ENCODE measurements at places on chromosomes 1 and 21.

DNA sequence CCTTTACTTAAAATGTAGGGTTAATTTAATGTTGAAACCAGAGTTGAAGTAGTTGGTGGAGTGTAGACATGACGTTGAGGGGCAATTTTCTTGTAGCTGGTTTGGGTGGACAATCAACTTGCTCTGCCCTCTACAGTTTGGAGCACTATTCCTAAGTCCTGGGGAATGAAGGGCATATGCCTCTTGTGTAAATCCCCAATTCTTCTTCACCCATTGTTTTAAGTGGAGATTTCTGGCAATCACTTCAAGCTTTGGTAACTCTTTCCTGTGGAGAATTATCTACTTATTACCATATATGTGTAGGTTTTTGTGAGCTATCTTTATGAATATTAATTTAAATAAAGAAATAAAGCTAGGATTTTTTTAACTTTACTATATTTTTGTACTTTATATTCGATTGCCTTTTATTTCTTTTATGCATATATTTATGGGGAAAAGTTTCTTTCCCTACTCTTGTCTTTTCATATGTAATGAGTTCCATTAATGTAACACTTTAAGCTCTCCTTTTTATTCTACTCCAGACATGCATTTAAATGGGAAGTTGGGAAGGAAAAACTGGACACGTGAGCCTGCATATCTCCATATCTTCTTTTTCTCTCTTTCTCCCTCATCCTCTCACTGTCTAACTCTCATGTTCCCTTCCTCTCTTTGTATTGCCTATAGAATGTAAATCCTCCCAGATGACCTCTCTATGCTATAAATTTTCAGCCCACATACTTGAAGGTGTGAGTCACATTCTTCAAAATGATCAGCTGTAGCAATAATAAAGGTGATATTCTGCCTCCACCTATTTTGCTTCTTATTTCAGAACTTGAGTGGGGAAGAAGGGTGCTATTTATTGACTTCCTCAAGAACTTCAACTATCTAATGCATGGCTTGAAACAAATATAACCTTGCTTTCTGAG is 276.7 kb downstream of the PTPRC start:
- DNase-seq: no peak

GRCh38 chr1:2234762-2235113 is 6.6 kb downstream of the SKI start:
- no peak for DNase-seq

DNA sequence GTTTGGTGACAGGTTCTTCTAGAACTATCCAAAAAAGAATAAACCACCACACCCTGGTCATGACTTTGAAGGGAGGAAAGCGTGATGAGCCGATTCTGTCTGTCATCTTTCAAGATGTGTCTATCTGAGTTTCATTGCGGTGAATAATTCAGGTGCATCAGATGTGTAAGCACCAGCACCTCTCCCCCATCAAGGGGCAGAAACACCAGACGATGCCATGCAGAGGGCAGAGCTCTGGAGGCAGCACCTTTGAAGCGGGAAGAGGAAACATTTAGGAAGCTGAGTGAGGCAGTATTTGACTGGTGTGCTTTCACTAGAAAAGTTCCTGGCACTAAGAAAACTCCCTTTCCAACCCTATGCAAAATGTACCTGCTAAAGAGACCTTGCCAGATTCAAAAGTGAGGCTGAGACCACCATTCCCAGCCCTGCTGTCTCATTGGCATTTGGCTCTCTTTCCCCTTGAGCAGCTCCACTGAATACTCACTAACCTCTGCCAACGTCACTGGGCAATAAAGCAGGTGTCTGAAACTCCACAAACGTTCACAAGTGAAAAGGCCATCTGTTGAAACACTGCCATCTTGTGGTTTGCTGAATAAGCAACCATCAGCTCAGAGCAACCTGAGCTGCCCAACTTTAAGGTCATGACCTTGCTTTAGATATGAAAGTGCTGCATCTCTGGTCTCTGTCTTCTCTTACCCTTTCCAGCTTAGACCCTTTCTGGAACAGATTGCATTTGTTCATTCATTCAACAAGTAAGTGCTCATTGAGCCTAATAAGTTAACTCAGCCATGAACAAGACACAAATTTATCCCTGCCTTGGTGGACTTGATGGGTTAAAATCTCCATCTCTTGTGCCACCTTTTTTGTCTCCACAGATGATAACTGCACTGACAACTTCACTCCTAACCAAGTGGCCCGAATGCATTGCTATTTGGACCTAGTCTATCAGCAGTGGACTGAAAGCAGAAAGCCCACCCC is 228.6 kb downstream of the PAPPA2 start:
- no peak for DNase-seq

DNA sequence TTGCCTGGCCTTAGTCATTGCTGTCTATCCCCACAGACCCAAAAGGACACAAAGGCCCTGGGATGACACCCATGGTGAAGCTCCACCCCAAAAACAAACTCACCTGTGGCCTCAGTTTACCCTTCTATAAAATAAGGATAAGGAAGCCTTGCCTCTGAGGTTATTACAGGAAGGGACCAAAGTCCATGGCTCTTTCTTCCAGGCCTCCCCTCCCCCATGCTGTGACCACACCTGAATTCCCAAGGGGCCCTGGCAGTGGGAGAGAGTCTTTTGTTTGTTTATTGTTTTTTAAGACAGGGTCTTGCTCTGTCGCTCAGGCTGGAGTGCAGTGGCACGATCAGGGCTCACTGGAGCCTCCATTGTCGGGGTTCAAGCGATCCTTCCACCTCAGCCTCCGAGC is 10.5 kb upstream of the TNFRSF25 start:
- DNase-seq: no peak

- no peak for DNase-seq
Measured at GRCh38 chr1:30476911-30477459, 246.4 kb downstream of the MATN1 start.

DNA sequence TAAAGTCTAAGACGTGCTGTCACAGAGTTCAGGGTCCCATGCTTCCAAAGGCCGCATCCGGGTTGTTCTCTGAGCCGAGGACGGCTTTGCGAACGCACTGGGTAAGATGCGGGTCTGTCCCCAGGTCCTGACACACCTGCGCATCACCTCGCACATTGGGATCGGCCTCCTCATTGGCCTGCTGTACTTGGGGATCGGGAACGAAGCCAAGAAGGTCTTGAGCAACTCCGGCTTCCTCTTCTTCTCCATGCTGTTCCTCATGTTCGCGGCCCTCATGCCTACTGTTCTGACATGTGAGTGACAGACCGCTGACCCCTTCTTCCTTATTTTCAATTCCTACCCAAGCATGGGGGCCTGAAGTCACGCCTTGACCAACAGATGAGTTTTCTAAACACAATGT is 25.3 kb downstream of the TFF3 start:
- DNase-seq: no peak

GRCh38 chr1:69110851-69111250 is 456.9 kb upstream of the LRRC7 start:
- DNase-seq: no peak

GRCh38 chr1:210299501-210299900 is 29.2 kb upstream of the HHAT start:
- no peak for DNase-seq

GRCh38 chr1:201361652-201362504 is 15.6 kb downstream of the TNNT2 start:
- no peak for DNase-seq
